Right forelimb (tissue), 1 donor: ENCODE measurements at places on chromosomes 3 and 15.

DNA sequence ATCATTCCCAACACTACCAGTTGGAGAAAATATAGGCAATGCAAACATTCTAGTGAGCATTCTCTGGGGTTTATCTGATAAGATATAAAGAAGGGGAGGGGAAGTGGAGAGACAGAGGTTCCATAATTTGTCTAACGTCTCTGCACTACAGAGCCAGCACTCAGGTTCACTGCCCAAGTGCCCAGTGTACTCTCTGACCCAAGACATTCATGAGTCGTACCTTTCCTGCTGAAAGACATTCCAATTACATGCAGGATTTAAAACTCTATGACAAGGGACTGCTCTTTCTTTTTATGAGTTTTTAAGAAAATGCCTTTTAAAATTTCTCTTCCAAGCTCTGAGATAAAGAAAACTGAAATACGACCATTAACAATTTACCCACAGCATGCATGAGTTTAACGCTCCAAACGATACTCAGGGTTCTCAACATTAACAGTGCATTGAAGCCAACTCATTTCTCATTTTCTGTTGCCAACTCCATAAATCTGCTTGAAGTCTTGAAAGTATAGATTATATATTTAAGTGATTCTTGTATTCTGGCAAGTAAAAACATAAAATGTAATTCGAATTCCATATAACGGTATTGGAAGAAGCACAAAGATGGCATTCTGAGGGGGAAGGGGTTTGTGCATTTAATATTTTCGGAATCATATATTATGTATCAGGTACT lies 193.4 kb downstream of the SUCLG2 start:
- DNase-seq: no peak

- no peak for DNase-seq
Observed at GRCh38 chr3:73114711-73115110, 53.3 kb downstream of the EBLN2 start.

DNA sequence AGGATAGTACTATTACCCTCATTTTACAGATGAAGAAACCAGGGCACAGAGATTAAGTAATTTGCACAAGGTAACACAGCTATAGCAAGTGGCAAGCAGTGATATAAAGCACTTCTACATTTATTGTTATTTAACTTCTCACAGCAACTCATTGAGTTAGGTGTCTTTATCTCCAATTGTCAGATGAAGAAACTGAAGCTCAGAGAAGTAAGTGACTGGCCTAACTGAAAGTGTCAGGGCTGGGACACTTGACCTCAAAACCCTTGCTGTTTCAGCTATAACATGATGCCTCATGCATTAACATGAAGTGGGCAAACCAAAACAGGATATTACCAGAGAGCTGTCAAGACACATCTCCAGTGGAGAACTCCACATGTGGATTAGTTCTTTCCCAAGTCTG lies 65.8 kb upstream of the LEKR1 start:
- DNase-seq: no peak

GRCh38 chr3:187734841-187735240 lies 10.4 kb downstream of the BCL6 start:
- no peak for DNase-seq

GRCh38 chr3:146638718-146639117 lies 33.6 kb upstream of the PLSCR5 start:
- DNase-seq: no peak

DNA sequence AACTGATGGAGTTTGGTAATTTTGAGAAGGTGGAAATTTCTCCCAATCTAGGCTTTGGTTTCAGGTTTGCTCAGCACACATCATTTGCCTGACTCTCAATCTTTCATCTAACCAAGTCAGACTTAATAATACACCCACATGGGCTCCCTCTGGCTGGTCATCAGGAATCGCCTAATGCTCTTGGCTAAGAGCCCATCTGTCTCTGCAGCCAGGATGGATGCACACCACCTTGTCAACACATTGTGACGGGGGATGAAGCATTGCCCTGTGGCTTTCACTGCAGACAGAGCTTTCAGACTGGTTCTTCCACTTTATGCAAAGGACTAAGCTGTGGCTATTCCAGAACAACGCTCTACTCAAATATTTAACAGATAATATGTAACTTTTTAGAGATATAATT lies 3.0 kb upstream of the HDGFL3 start:
- DNase-seq: no peak

DNA sequence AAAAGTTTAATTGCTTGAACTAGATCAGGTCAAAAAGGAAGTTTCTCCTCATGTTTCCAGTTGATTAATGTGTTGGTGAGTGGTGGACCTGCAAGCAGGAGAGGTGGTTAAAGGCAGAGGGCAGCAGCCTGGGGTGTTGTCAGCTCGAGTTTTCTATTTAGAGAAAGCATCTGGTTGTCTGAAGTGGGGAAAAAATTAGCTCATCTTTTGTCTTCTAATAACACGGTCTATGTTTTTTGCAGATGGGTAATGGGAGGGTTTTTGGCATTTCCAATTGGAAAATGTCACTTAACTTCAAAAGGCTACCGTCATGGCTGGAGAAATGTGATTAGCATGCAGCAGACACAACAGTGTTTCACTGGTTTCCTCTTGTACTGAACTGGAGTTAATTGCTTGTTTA lies 122.6 kb downstream of the ITPR1 start:
- no peak for DNase-seq

DNA sequence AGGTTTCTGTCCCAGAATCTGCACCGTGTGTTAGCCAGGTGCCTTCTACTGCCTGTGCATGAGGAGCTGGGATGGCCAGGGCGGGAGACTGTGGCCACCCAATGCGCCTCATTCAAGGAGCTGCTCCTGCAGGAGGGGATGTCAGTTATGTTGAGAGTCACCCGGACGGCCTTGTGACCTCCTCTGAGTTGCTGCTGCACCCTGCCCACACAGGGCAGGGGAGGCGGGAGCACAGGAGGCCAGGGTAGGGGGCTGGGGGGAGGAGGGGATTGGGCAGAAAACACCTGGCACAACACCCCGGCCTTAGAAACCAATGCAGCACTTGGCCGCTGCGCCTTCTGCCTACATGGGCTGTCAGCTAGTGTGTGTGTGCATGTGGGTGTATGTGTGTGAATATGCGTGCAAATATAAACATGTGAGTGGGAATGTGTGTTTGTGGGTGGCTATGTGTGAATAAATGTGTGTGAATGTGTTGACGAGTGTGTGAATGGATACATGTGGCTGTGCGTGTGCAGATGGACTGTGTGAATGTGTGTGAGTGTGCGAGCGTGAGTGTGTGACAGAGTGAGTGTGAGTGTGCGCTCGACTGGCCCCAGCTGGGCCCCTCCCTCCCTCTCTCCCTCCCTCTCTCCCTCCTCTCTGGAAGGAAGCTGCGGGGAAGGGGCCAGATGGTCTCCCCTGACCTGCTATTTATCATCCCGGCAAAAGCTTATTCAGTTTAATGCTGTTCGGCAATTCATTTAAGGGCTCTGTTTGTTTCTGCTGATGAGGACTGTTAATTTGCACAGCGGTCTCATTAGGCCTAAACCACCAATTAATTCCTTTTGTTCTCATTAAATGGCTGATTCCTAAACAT lies 106.9 kb downstream of the TLE3 start:
- DNase-seq: no peak

DNA sequence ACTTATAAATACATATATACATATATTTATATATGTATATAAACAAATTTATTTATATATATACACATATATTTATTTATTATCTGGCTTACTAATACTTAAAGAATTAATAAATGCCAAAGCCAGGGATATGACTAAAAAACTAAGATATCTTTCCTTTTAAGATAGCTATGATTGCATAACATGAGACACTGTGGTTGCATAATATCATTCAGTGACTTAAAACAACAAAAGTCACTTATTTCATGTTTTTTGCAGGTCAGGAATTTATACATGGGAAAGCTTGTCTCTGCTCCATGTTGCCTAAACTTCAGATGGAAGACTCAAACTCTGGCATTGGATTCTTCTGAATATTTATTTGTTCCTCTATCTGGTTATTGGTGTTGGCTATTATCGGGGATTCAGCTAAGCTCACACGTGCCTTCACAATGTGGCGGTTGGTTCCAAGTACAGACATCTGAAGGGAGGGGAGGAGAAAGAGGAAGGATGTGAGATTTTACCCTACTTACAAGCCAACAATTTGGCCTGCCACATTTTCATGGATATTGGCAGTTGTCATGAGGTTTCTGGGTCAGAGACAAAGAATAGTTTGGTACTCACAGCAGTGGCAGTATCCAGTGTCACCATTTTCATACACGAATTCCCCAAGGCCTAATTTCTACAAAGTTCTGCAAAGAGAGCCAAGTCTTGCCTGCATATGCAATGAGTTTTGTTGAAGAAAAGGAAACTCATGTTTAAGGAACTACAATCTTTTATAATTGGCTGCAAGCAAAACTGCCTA lies 381.6 kb downstream of the EPHA3 start:
- DNase-seq: no peak

DNA sequence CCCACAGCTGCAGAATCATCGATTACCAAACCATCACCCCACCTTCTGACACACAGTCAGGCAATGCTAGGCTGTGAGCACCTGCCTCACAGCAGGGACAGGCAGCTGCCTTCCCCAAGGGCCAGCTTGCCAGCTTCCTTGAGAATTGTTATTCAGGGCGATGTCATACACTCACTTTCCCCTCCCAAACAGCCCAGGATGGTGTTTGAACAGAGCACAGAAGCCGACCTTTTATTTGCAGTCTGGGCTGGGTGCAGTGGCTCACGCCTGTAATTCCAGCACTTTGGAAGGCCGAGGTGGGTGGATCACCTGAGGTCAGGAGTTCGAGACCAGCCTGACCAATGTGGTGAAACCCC lies 84.5 kb upstream of the HERC1 start:
- DNase-seq: no peak

GRCh38 chr3:12393894-12394293 lies 90.4 kb upstream of the TSEN2 start:
- no peak for DNase-seq

- DNase-seq: no peak
Observed at GRCh38 chr15:37094333-37094914, 5.9 kb downstream of the MEIS2 start.

DNA sequence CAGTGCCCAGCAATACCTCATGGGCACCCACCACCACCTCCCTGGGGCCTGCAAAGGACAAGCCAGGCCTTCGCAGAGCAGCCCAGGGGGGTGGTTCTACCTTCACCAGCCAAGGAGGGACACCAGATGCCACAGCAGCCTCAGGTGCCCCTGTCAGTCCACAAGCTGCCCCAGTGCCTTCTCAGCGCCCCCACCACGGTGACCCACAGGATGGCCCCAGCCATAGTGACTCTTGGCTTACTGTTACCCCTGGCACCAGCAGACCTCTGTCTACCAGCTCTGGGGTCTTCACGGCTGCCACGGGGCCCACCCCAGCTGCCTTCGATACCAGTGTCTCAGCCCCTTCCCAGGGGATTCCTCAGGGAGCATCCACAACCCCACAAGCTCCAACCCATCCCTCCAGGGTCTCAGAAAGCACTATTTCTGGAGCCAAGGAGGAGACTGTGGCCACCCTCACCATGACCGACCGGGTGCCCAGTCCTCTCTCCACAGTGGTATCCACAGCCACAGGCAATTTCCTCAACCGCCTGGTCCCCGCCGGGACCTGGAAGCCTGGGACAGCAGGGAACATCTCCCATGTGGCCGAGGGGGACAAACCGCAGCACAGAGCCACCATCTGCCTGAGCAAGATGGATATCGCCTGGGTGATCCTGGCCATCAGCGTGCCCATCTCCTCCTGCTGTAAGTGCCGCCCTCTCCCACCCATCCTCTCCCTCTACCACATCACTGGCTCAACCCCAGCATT lies 19.2 kb upstream of the BFSP2 start:
- peak; percentile 19 for DNase-seq

DNA sequence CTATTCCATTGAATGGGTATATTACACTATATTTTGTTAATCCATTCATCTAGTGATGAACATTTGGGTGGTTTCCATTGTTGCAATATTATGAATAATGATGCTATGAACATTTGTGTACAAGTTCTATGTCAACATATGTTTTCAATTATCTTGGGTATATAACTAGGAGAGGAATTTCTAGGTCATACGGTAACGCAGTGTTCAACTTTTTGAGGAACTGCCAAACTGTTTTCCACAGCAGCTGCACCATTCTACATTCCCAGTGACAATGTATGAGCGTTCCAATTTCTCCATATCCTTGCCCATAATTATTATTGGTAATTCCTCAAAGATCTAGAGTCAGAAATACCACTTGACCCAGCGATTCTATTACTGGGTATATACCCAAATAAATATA lies 24.1 kb upstream of the RORA start:
- DNase-seq: no peak

GRCh38 chr15:67079361-67079760 lies 14.0 kb downstream of the SMAD3 start:
- DNase-seq: no peak

DNA sequence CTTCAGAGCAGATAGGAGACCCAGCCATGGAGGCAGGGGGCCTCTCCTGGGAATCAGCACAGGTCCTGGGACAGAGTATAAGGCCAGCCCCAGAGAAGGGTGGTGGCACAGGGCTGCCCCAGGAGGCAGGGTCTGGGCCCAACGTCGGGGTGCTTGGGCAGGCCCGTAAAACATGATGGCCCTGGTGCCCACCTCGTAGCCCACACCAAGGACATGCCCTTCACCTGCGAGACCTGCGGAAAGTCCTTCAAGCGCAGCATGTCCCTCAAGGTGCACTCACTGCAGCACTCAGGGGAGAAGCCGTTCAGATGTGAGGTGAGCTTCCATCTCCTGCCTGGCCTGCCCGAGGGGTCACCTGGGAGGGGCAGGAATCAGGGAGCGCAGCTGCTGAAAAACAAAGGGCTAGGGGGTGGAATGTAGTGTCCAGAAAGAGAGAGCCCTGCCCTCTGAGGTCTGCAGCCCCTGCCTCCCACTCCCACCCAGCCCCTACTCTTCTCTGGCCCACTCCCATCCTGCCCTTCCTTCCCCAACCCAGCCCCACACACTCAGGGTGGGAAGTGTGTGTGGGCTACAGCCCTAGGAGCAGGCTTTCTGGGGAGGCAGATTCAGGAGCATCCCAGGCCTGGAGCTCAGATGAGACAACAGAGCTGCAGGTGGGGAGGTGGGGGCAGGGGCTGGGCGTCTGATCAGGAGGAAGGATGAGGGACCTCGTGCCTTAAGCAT lies 9.5 kb downstream of the ZBTB47 start:
- DNase-seq: no peak

DNA sequence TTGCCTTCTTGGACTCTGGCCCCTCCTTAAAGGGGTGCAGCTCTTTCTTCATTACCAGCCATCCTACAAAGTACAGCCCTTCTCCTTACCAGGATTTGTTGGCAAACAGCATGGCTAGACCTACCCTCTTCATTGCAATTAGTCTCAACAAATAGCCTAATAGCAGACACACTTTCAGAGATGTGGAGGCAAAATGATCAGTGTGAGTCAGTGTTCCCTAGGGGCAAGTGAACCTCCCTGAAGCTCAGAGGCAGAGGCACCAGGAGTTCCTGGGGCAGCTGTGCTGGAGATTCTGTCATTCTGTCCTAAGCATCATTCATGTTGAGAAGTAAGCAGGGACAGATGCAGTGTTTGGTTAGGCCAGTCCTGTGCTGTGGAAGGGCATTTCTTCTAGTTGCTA lies 14.6 kb upstream of the MECOM start:
- no peak for DNase-seq

DNA sequence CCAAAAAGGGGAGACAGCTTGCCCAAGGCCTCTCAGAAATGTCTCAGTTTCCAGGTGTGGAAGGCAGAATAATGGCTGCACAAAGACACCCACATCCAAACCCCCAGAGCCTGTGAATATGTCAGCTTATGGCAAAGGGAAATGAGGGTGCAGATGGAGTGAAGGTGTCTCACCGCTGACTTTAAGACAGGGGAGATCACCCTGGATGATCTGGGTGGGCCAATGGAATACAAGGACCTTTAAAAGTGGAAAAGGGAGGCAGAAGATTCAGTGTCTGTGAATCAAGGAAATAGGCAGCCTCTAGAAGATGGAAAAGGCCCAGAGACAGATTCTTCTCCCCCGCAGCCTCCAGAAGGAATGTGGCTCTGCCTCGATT lies 48.8 kb upstream of the ATP2B2 start:
- peak; percentile 3 for DNase-seq
